ENCODE measurements at places on chromosomes 1 and 21.

GRCh38 chr1:113278371-113278770, 111.9 kb upstream of the MAGI3 start:
- DNase-seq, result no peak

- no peak for DNase-seq
Measured at GRCh38 chr1:203035111-203036000, 9.1 kb downstream of the PPFIA4 start.

DNA sequence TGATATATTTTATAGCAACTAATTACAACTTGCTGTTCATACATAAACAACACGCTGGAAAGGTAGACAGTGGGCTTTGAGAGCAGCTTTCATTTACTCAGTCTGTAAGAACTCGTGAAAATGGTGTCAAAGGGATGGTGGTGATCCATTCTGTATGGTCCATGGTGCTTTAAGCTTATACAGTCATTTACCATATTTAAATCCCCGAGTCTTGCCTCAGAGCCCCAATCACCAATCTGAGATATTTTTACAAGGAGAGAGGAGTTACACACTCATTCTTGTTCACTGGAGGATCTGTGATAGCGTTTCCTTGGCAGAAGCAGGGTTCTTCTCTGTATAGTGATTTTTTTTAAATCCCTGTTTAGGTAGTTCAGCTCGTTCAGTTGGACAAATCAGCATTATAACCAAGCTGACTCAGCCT, 694.6 kb downstream of the USP25 start:
- DNase-seq, result no peak

GRCh38 chr1:36909946-36910725, 124.2 kb downstream of the GRIK3 start:
- no peak for DNase-seq

DNA sequence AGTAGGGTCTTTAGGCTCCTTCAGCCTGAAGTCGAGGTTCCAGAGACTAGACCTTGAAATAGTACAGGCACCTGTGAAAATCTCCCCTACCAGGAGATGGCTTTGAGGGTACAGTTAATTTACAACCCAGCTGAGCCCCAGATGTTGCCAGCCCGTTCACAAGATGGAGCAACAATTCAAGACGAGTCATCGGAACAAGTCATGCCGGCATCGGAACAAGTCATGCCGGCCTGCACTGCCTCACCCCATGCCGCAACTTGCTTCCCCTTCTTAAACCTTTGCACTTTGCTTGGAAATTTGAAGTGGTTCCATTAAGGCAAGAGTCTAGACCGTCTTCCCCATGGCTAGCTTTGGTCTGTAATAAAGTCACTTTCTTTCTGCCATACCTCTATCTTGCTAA, 16.0 kb downstream of the HHAT start:
- no peak for DNase-seq

GRCh38 chr1:12475530-12475934, 142.5 kb downstream of the DHRS3 start:
- peak; percentile 36 for DNase-seq

DNA sequence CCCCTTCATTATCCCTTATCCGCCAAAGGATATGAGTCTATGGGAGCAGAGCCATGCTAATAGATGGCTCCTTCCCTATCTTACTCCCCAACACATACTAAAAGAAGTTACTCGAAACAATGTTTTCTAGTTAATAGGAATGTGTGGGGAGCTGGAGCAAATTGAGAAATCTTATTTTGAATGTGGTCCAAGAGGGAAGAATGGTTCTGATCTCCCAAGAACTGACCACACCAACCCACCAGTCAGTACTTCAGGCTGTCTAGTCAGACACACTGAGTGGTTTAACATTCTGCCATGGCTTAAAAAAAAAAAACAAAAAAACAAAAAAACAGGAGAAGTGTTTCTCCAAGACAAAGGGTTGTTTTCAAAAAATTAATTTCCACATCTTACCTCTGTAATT, 31.5 kb upstream of the DNASE2B start:
- DNase-seq, result no peak

DNA sequence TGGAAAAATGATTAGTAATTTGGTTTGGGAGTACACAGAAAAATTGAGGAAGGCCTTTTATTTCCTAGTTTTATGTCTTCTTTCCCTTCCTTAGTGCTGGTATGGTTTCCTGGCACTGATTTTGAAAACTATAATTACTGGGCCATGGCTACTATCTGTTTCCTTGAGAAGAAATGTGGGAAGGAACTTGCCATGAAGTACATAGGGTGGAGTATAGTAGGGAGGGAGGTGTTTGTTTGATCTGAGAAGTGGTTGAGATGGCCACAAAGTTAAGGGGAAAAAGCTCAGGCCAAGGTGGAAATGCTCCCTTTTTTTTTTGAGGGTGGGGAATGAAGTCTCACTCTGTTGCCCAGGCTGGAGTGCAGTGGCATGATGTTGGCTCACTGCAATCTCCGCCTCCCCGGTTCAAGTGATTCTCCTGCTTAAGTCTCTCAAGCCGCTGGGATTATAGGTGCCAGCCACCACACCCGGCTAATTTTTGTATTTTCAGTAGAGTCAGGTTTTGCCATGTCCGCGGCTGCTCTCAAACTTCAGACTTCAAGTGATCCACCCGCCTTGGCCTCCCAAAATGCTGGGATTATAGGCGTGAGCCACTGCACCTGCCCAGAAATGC, 11.3 kb downstream of the HJV start:
- DNase-seq, result no peak

DNA sequence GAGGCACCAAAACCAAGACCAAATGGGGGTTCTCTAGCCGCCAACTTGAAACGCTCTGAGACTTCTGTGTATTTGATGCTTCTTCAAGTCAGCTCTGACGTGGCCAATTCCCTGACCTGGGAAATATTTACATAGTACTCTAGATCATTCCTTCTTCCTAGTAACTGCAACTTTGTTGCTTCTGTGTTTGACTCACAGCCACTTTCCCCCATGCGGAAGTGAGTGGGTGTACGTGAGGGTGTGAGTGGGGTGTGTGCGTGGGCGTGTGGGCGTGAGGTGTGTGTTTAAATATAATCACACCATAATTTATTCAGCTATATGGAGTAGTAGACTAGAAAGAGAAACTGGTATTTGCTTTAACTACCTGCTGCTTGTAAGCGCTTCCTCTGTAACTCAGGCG, 111.0 kb downstream of the TAS1R2 start:
- no peak for DNase-seq

- DNase-seq, result no peak
Measured at GRCh38 chr1:64574301-64574700, 104.4 kb downstream of the CACHD1 start.

DNA sequence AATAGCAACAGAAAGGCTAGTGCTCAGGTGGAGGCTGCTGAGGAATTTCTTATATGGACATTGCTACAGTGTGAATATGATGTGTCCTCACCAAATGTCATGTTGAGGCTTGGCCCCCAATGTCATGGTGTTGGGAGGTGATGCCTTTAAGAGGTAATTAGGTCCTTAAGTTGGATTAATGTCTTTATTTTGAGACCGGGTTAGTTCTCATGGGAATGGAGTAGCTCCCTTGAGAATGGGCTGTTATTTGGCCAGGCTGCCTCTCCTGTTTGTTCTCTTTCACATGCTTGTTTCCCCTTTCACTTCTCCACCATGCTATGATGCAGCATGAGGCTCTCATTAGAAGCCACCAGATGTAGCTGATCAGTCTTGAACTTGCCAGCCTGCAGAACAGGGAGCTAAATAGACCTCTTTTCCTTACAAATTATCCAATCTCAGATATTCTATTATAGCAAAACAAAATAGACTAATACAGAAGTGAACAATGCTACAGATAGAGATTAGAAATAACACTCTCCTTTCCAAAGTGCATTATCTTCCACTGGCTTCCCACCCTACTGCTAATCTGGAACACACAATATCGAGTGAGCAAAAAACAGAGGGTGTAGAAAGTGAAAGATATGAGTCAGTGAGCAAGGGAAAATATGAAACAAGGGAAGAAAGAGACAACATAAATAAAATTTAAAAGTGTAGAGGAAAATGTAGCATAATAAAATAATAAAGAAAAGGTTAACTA, 160.2 kb downstream of the NTMT2 start:
- DNase-seq, result no peak

DNA sequence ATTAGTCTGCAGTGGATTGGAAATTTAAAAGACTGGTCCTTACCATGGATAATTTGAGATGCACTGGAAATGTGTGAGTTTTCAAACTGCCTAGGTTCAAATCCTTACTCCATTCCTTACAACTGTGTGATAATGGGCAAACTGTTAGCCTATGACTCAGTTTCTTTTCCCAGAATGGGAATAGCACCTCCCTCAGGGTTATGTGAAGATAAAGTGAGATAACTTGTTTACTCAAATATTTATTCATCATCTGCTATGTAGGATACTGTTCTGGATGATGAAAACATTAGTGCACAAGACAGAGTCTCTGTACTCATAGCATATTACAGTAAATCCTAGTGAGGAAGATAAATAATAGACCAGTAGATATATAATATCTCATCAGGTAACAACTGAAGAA, 28.6 kb downstream of the LRIG2 start:
- DNase-seq, result no peak

- no peak for DNase-seq
Measured at GRCh38 chr1:20063861-20064292, 6.1 kb upstream of the PLA2G5 start.

GRCh38 chr21:46386734-46387088, 62.8 kb downstream of the PCNT start:
- no peak for DNase-seq

- no peak for DNase-seq
Measured at GRCh38 chr1:244636488-244637259, 16.3 kb upstream of the DESI2 start.

- DNase-seq, result no peak
Measured at GRCh38 chr1:40478276-40478675, 1.2 kb downstream of the ZFP69 start.
